ENCODE measurements at places on chromosomes 2 and 18.

- no peak for DNase-seq
These were observed 1.8 kb upstream of the MPV17 start for GRCh38 chr2:27324720-27325119.

DNA sequence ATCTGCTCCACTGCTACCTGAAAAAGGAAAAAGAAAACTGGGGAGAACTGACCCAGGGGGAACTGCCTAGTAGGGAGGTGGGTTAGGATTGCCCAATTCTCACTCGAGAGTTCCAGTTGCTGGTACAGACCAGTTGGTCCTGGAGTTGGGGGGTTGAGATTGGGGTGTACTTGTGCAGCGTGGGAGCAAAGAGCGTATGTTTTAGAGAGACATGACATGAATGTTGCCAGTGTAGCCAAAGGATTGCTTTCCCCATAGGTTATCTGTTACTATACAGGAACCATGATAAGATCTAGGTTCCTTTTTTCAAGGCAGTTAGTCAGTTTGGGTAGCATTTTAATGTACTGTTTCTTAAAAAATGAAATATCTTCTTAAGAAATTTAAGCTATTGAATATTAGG is 68.6 kb downstream of the APLF start:
- no peak for DNase-seq

GRCh38 chr2:64214281-64215115 is 70.3 kb upstream of the PELI1 start:
- peak; percentile 59 for DNase-seq

GRCh38 chr18:62282188-62282629 is 42.9 kb upstream of the TNFRSF11A start:
- no peak for DNase-seq

GRCh38 chr2:240369801-240370585 is 65.5 kb upstream of the GPC1 start:
- DNase-seq = no peak

- no peak for DNase-seq
These were observed 10.7 kb upstream of the CHMP1B start for GRCh38 chr18:11840493-11840892.

DNA sequence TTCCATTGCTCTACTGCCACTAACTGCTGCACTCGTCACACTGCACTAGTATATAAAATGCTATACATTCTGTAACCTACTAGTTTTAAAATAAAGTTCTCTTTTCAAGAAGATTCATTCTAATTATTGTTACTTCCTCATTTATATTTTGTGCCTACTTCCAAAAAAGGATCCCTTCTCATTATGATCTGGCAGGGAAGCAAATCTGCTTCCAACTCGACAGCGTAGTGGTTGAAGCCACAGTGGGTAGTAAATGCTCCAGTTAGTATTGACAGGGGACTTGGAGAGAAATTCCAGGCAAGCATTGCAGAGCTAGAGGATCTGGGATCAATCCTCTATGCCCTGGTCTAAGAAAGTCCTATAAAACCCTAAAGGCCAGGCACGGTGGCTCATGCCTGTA is 53.3 kb upstream of the AP1S3 start:
- no peak for DNase-seq

- peak; percentile 57 for DNase-seq
These were observed 633 bp downstream of the NABP1 start for GRCh38 chr2:191678437-191679100.

- peak; percentile 42 for DNase-seq
These were observed 3.7 kb downstream of the SMC6 start for GRCh38 chr2:17749753-17750438.

GRCh38 chr18:493986-494983 is 6.2 kb downstream of the COLEC12 start:
- DNase-seq = no peak

DNA sequence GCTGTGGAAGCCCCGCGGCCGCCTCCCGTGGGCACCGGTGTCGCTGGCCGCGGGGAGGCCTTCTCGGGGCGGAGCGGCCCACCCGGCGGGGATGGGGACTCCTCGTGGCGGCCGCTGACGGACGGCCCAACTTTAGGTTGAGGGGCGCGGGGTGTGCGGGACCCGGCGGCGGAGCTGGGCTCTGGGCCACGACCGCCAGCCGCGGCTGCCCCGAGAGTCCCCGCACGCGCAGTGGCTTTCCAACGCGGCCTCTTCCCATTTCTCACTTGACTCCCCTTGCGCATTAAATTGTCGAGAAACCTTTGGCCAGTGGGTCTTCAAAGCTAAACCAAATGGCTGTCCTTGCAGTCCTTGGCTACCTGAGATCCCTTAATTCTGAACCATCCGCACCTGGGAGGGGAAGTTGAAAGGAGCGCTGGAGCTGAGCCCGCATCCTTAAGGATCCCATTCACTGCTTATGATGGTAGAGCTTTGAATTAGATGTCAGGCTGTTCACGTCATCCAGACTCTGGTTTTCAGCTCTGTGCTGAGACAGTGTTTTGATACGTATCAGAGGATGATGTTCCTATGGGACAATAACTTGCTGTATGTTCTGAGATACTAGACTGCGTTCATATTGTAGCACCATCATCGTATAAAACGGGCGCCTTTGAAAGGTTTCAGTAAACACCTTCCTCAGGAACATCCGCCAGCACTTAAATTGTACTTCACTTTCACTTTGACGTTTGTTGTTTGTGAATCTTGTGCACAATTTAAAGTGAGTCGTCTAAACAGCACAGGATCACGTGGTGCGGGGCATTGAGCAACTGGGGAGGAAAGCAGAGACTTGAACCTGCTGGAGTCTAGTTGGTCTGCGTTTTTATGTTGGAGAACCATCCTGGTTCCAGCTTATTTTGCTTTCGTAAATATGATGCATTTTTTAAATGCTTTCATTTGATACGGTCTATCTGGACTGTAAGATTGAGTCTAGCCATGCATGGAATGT is 874 bp downstream of the CLIP4 start:
- peak; percentile 43 for DNase-seq

DNA sequence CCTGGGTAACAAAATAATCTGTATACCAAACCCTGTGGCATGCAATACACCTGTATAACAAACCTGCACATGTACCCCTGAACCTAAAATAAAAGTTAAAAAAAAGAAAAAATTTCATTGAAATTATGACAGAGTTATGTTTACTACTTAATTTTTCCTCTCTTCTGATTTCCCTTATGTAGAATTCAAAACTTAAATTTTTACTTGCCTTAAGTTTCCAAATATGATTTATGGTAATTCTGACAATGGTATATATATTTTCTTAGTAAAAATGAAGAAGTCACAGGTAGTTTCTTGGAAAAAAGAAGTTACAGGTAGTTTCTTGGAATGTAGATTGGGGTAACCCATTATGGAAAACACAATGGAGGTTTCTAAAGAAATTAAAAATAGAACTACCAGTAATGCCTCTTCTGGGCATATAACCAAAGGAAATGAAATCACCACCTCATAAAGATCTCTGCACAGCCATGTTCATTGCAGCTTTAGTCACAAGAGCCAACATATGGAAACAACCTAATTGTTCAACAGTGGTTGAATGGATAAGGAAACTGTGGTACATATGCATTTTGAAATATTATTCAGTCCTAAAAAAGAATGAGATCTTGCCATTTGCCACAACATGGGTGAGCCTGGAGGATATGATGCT is 164.9 kb downstream of the BABAM2 start:
- no peak for DNase-seq

- DNase-seq = no peak
These were observed 105.8 kb downstream of the ICOS start for GRCh38 chr2:204042401-204042800.

GRCh38 chr2:206218796-206219499 is 55.5 kb upstream of the ZDBF2 start:
- no peak for DNase-seq

- no peak for DNase-seq
These were observed 112.7 kb upstream of the CTDP1 start for GRCh38 chr18:79566771-79567431.

GRCh38 chr2:241859436-241860183 is 916 bp upstream of the PDCD1 start:
- DNase-seq = peak; percentile 90

- no peak for DNase-seq
These were observed 4.7 kb downstream of the GNLY start for GRCh38 chr2:85698880-85699254.

DNA sequence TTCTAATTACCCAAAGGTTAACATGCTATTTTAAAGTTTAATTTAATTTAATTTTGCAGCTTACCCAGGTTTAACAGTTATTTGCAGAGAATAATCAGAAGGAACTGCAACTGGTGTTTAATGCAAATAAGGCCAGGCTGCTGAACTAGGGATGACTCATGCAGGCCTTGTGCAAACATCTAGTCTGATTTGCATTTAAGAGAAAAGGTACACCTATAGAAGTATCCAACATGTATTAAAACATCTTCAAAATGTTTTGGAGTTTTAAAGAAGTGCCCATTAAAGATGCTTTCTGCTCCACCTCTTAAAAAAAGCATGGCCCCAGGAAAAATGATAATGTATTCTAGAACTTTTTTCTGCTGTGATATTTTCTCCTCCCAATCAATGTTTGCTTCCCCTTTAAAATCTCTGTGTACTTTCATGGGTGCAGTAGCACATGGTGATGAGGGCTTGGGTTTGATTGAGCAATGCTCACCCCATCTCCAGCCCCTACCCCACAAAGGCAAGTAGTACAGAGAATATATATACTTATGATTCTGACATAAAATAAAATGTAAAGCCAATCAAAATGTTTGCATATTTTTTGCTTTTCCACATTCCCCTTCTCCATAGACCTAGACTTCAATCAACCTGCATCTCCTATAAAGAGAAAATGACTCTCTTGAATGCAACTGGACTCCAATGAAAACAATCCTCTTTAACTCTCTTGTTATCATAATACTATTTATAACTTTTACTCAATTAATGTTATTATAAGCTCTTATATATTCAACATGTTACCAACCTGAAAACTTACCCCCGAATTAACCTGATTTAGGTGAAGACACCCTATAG is 54.1 kb downstream of the ATP8B1 start:
- peak; percentile 41 for DNase-seq

DNA sequence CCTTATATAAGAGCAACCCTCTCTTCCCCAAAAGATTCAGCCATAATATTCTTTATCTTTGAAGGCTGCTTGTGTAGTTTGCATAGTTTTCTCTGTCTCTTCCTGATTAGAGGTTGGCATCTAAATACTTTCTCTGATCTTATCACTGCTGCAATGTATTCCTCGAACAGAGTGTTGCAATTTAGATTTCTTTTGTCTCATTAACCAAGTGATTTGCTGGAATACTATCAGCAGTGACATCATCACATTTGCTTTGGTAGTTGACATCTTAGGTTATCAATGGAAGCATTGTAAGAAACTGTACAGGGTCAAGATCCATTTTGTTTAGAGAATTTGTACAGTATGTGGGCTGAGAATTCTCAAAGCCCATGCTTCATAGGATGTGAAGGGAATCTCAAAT is 72.0 kb upstream of the NEUROD1 start:
- no peak for DNase-seq

DNA sequence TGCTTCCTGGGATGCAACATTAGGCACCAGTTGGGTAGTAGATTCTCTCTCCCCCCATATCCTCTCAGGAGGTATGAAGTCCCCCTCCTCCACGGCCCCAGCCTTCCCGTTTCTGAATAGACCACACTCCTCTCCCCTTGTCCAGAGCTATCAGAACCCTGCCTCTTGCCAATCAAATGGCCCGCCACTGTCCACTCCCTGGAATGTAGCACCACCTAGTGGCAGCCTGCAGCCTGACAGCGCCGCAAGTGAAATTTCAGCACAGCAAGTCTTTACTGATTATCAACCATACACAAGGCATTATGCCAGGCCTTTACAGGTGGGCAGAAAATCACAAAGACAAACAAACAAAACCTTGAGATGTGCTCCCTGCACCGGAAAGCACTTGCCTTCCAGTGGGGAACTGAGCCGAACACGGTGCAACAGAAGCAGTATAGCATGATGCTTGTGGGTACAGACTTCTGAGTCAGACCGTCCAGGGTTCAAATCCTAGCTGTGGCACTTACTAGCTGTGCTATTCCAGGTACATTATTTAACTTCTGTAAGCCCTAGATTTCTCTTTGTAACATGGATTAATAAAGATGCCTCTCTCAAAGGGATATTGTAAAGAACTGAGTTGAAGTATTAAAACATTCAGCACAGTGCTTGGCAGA is 174.0 kb downstream of the SMAD2 start:
- DNase-seq = peak; percentile 70

DNA sequence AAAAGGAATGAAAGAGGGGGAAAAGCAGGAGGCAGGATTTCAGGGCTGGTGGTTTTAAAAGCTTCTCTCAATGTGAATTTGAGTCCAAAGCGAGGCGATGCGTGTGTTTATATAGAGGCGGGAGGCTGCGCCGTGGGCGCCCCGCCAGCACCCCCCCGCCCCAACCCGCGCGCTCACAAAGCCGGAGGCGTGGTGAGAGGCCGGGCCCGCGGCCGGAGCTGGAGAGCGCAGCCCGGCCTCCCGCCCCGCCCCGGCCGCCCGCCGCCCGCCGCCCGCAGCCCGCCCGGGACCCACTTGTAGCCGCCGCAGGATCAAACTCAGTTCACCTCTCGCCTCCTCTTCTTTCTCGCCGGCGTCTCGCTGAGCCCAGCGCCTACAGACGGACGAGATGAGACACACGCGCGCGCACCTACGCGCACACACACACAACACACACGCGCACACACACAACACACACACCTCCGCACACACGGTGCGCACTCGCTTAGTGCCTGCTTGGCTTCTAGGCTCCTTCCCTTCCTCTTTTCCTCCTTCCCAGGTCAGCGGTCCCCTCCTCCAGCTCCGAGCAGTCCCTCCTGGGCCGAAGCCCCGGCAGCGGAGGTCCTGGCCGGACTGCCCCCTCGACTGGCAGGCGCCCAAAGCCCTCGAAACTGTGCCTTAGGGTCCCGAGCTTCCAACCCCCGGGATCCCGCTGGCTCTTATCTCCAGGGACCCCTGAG is 1.3 kb upstream of the CYP26B1 start:
- DNase-seq = peak; percentile 50

DNA sequence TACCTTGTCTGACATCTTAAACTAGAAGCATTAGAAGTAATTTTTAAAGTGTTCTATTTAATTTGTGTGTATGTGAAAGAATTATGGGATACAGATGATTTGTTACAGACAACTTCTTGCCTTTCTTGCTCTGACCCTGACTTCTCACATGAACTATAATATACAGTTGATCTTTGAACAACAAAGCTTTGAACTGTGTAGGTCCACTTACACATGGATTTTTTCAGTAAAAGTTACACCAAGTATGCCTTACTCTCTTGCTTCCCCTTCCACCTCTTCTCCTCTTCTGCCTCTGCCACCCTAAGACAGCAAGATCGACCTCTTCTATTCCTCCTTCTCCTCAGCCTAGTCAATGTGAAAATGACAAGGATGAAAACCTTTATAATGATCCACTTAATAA is 42.2 kb downstream of the SLC40A1 start:
- DNase-seq = no peak

DNA sequence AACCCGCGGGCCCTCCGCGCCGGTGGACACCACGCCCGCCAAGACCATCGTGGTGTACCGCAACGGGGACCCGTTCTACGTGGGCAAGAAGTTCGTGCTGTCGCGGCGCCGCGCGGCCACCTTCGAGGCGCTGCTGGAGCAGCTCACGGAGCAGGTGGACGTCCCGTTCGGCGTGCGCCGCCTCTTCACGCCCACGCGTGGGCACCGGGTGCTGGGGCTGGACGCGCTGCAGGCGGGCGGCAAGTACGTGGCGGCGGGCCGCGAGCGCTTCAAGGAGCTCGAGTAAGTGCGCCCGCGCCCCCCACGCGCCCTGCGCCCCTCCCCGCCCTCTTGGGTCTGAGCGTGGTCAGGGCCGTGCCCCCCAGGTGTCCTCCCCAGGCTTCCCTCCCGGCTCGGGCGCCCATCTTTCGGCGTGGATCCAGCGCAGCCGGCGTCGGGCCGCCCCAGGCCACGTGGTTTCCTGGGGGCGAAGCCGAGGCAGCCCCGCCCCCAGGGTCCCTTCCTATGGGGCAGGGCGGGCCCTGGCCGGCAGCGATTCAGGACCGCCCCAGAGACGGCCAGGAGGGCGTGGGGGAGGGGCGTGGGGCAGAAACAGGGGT is 481 bp downstream of the DCDC2C start:
- no peak for DNase-seq
